ENCODE measurements at places on chromosomes 1 and 21.

DNA sequence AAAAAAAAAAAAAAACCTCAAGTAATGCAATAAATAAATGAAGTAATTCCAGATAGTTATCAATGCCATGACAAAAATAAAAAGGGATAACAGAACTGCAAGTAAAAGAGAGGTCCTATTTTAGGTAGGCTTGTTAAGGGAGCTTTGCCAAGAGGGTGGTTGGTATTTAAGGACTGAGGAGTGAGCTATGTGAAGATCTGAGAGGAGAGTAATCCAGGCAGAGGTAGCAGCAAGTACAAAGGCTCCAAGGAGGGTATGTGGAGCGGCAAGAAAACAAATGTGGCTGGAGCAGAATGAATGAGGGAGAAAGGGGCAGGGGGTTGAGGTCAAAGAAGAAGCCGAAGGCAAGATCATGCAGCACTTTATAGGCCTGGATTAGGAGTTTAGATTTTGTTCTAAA, 59.9 kb upstream of the CDC42BPA start:
- no peak for DNase-seq

- no peak for DNase-seq
Measured at GRCh38 chr1:202072211-202072765, 50.4 kb upstream of the GPR37L1 start.

DNA sequence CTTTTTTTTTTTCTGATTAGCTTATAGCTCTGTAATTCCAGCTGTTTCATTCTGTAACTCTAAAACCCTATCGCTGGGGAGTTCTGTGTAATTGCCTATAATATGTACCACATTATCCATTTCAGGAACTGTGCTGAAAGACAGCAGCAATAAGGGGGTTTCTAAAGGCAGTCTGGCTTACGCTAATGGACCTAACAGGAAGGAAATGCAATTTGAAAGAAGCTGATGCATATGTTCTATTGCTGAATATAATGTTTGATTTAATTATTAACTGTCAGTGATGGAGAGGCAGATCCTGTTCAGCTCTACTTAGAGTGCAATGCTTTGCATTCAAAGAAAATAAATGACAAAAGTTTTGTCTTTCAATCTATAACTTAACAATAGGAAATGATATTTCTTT, 209.4 kb upstream of the SNX7 start:
- DNase-seq = no peak

GRCh38 chr1:23118957-23119792, 49.5 kb downstream of the LUZP1 start:
- no peak for DNase-seq

DNA sequence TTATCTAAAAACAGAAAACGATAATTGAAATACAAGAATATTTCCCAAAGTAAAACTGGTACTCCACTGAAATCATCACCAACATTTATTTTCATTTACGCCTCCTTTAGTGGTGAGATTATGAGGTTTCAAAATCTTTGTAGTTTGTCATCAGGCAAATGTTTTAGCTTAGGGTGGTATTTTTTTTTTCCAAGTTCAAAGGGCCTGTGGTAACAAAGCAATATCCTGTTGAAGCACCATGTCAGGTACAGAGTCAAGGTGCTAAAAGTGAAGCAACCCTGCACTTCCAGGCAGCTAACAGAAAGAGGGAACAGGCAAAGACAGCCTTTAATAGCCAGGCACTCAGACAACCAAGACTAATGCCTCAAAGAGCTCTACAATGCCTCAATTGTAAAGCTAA, 89.2 kb downstream of the JAK1 start:
- no peak for DNase-seq

DNA sequence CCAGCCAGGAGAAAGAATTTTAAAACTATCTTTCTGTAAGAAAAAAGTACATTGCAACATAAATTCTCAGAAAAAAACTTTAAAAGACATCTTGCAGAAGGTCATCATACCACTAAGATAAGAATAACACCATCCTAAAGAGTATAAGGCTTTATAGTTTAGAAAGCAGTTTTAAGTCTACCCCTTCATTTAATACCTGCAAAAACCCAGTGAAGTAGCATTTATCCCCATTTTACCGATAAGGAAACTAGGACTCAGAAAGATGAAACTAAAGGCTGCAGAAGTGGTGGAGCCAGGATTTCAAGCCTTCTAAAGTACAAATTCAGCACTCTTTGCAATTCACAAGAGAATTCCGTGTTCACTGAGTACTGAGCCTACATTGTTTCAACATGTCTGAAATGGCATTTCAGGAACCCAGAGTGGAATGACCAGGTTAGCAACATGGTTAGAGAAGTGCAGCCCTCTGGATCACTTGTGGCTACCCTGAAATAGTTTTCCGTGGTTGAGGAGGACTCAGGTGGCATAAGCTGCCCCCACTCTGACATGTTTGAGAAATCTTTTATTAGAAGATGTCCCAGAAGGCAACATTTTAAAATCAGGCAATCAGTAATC, 6.7 kb downstream of the MYCL start:
- no peak for DNase-seq

DNA sequence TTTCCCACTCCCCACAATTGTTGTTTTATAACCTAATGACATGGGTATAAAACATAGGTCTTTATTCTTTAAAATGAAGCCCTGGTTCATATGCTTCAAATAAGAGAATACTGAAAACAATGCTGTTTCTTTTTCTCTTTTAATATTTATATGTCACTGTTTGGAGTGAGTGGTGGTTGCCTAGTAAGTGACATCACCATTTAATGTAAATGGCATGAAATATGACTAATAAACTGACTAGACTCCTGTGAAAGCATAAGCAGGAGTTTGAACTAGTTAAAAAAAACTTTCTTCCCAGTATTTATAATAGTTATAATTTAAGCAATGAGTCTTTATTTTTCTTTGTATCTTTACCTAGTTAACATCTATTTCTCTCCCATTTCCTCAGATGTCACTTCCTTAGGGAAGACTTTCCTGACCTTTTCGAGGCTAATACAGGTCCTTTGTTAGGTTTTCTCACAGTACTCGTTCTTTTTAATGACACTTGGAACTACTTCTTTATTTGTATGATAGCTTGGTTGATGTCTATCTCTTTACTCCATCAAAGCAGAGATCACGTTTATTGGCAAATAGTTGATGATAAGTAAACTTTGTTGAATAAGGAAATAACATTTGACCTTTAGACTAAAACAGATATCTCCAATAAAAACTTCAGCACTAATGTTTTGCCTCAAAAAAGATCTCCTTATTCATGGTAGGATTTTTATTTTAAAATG, 105.4 kb upstream of the PDC start:
- no peak for DNase-seq

DNA sequence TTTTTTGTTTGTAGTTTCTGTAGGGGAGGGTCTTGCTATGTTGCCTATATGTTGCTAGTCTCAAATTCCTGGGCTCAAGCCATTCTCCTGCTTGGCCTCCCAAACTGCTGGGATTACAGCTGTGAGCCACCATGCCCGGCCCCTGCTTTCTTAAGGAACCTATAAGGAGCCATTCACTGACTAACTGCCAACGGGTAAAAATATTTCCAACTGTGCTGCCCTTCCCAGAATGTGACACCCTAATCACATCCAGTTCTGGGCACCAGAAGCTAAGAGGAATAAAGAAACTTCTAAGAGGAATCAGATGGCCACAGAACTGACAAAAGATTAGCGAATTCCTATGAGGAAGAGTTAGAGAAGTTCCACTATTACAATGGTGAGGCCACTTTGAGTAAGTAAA, 6.4 kb downstream of the SYPL2 start:
- no peak for DNase-seq

DNA sequence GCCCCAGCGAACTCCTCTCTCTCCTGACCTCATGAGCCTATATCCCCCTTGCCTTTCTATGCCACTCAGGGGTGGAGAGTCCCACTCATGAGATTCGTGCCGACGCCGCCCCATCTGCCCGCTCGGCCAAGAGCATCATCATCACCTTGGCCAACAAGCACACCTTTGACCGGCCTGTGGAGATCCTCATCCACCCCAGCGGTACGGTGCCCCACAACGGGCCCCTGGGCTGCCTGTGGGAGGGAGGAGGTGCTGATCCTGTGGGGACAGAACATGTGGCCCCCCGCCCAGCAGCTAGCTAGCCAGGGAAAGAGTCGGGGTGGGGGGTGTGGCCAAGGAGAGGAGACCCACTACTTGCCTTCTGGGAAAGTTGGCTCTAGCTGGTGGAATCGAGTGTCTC, 27.8 kb downstream of the VWA5B1 start:
- no peak for DNase-seq

GRCh38 chr1:181149326-181150125, 61.0 kb downstream of the IER5 start:
- no peak for DNase-seq

- DNase-seq = no peak
Measured at GRCh38 chr1:97128426-97128825, 406.8 kb downstream of the PTBP2 start.

DNA sequence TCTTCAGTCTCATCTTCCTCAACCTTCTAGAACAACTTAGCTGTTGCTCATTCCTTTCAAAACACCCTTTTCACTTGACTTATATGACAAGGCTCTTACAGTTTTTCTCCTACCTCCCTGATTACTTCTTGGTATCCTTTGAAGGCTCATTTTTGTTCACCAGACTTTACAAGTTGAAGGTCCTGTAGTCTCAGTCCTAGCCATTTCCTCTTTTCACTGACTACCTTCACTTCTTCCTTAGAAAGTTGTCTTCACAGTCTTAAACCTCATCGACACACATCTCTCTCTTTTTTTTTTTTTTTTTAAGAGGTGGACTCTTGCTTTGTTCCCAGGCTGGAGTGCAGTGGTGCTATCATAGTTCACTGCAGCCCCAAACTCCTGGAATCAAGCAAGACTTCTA, 6.6 kb upstream of the TP53BP2 start:
- no peak for DNase-seq

DNA sequence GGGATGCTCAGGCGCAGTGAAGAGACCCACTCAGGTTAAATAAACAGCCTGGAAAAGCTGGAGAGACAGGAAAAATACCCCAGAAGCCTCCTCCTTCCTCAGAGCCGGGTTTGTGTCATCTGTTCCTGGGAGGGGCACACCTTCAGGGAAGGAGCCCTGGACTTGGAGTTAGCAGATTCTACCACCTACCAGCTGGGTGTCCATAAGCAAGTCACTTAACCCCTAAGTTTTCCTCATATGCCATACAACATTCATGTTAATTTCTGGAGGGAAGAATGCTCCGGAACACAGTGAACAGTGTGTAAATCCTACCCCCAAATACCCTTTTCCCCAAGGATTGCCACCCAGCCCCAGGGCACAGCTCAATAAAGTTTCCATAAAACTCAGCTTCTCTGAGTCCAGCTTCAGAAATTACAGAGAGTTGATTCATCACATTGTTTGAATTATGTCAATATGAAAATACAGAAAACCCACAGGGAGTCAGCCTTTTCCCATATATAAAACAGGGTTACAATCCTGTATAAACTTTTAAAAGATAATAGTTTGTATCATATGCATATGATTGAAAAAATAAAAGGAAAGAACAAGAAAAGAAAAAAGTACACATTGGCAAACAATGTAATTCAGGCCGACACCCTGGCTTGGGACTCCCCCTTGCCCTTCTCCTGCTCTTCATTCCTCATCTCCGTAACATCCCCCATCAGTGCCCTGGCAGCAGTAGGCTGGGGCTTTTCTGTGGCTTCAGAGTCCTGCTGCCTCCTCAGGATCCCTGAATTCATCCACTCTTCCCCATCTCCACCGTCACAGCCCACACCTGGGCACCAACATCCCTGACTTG, 291.8 kb upstream of the USP24 start:
- DNase-seq = peak; percentile 13

GRCh38 chr1:234083460-234083859, 179.0 kb downstream of the SLC35F3 start:
- DNase-seq = no peak

GRCh38 chr21:16047904-16048303, 318.1 kb downstream of the USP25 start:
- no peak for DNase-seq

- DNase-seq = no peak
Measured at GRCh38 chr1:245956225-245956624, 550.9 kb downstream of the SMYD3 start.

DNA sequence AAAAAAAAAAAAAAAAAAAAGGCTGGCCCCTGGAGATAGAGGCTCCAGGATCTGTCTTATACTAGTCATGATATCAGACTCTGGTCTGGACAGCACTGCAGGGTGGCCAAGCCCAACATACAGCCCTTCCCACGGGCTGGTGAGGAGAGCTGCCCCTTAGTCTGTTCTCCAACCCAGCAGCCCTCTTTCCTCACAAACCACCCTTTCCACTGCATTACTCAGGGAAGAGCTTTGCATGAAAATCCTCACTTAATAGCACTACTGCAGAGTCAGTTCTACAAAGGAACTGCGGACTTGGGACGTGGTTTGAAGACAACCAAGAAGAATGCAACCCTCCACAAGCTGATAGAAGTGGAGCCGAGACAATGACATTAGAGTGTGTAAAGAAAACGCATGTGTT, 5.7 kb downstream of the BCAR3 start:
- no peak for DNase-seq

DNA sequence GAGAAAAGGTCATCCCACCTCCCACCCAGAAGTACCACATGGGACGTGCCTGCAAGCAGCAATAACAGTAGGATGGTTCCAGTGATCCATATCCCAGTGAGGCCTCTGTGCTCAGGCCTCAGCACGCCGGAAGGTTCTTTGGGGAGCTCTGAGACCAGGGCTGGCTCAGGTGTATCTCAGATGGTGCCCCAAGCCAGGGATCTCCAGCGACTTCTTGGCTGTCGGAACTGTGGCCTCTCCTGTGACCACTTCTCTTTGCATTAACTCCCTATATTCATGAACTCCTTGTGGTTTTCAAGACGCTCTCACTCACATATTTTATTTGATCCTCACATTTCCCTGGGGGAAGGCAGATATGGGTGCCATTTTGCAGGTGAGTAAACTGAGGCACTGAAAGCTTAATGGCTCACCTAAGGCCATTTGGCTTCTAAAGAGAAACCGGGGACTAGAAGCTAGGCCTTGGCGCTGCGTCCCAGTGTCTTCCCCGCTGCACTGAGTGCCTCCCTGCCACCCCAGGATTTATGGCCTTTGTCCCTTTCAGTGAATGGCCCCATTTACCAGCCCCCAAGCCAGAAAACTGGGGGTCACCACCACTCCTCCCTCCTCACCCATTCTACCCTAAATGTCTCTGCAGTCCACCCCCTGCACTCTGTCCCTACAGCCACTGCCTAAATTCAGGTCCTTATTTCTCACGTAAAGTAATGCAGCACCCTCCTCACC, 101.9 kb downstream of the CCDC185 start:
- DNase-seq = no peak

GRCh38 chr1:169890761-169891538, 2.7 kb downstream of the SCYL3 start:
- no peak for DNase-seq

DNA sequence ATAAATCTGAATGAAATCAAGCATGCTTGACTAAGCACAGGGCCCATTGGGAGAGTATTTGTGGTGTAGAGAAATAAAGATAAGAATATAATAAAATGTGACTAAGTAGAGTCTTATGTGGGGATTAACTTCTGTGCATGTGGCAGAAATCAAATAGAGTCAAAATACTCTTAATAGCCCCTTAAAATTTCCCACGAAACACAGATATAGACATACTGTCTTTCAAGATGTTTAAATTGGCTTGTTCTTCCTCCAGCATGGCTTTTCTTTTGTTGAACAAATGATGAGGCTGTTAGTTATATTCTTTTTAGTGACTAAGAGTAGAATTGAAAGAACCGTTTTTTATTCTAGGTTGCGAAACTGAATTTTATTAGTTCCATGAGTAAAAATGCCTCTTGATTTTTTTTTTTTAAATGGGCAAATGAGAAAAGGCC, 112.3 kb downstream of the RPS6KC1 start:
- no peak for DNase-seq

- DNase-seq = no peak
Measured at GRCh38 chr1:160326418-160326817, 16.6 kb downstream of the COPA start.

- DNase-seq = peak; percentile 33
Measured at GRCh38 chr1:25003457-25004190, 73.5 kb upstream of the RUNX3 start.

- no peak for DNase-seq
Measured at GRCh38 chr21:42578761-42579415, 65.2 kb downstream of the SLC37A1 start.
